NCI-H446 treated with DMSO at 0.1 percent for 48 hours (cell line): ENCODE measurements at places on chromosomes 16 and 17.
A peak's percentile ranks its signal among the peaks of the same experiment; 100 is the strongest.

DNA sequence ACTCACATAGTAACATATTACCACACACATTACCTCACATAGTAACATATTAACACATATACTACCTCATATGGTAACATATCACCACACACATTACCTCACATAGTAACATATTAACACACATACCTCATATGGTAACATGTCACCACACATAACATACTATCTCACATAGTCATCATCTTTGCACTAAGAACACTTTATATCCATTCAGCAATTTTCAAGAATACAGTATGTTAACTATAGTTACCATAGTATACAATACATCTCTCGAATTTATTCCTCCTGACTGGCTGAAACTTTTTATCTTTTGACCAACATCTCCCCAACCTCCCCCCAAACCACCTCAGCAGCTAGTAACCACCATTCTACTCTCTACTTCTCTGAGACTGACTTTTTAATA lies 7.6 kb downstream of the NUDT7 start:
- no peak for DNase-seq

GRCh38 chr16:53081686-53082407 lies 27.1 kb downstream of the CHD9 start:
- no peak for DNase-seq

- DNase-seq = no peak
Measured at GRCh38 chr16:12517310-12517694, 286.4 kb downstream of the CPPED1 start.

GRCh38 chr17:45896803-45897693 lies 2.7 kb downstream of the MAPT start:
- no peak for DNase-seq

DNA sequence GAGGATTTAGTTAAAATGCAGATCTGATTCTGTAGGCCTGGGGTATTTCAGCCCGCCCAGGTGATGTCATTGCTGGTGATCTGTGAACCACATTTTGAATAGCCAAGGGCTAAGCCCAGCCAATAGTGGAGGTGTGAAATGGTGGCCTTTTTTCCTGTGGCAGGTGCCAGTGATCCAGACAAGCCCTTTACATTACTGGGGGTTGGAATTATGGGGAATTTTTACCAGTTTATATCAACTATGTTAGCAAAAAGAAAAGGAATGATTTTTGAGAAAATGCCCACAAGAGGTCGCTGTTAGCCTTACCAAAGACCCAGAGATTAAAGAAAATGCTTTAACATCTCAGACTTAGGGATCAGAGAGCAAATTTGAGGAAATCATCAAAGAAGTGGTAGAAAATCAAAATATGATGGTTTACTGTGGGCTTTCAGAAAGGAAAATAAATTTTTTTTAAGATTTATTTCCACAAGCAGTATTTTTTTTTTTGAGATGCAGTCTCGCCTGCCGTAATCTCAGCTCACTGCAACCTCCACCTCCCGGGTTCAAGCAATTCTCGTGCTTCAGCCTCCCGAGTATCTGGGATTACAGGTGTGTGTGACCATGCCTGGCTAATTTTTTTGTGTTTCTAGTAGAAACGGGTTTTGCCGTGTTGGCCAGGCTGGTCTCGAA lies 3.9 kb downstream of the VPS35L start:
- DNase-seq = peak; percentile 21

- DNase-seq = no peak
Measured at GRCh38 chr16:78303946-78304345, 204.5 kb downstream of the WWOX start.

- DNase-seq = no peak
Measured at GRCh38 chr16:4785758-4786433, 2.2 kb downstream of the SEPTIN12 start.

GRCh38 chr17:49670002-49670401 lies 7.9 kb downstream of the SPOP start:
- DNase-seq = no peak

DNA sequence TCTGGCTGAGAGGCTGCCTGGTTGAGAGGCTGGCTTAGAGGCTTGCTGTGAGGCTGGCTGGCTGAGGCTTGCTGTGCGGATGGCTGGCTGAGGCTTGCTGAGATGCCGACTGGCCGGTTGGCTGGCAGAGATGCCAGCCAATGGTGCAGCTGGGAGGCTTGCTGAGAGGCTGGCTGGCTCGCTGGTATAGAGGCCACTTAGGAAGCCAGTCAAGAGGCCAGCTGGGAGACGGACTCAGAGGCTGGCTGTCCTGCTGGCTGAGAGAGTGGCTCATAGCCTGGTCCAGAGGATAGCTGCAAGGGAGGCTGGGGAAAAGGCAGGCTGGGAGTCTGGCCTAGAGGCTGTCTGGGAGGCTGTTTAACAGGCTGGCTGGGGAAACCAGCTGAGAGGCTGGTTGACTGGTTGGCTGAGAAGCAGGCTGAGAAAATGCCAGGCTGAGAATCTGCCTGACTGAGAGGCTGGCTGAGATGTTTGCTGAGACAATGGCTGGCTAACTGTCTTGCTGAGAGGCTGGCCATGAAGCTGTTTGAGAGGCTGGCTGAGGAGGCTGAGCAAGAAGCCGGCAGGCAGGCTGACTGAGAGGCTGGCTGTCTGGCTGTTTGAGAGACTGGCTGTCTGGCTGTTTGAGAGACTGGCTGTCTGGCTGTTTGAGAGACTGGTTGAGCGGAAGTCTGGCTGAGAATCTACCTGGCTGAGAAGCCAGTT lies 37.5 kb upstream of the ACSM2B start:
- DNase-seq = no peak

DNA sequence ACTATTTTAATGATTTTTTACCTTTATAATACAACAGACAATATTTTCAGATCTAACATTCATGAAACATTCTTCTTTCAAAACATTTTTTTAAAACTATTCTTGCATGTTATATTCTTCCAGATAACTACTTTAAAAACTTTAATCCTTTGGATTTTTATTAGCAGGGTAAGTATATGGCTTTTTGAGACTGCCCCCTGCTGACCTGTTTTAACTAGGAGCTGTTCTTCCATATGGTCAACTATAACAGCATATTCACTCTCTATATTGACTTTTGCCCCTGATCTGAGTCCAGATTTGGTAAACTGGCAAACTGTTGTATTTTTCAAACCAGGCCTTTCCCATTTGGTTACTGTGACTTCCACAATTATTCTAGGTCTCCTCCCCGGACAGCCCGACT lies 16.5 kb downstream of the ZNF18 start:
- DNase-seq = no peak

GRCh38 chr17:296379-296778 lies 56.2 kb downstream of the RPH3AL start:
- no peak for DNase-seq

GRCh38 chr16:46733319-46733830 lies 14.8 kb downstream of the MYLK3 start:
- DNase-seq = no peak

DNA sequence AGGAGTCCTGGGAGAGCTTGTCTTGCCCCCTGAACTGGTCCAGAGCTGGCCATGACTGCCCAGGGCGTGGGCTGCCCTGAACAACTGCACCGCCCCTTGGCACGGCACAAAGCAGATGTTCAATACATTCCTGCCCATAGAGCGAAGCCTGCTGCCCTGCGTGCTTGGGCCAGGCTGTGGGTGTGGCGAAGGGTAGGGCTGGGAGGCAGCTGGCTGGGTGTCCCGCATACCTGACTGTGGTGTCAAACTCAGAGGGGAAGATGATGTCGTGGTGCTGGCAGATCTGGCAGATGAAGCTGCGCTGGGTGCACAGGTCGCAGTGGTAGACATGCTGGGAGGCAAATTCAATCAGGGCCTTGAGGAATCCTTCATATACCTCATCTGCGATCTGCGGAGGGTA lies 124.2 kb upstream of the SMURF2 start:
- DNase-seq = no peak

GRCh38 chr17:75588596-75589011 lies 1.0 kb downstream of the MYO15B start:
- DNase-seq = no peak

GRCh38 chr17:1286379-1287106 lies 7.1 kb downstream of the TRARG1 start:
- no peak for DNase-seq

GRCh38 chr17:33055171-33055611 lies 63.5 kb downstream of the SPACA3 start:
- no peak for DNase-seq

DNA sequence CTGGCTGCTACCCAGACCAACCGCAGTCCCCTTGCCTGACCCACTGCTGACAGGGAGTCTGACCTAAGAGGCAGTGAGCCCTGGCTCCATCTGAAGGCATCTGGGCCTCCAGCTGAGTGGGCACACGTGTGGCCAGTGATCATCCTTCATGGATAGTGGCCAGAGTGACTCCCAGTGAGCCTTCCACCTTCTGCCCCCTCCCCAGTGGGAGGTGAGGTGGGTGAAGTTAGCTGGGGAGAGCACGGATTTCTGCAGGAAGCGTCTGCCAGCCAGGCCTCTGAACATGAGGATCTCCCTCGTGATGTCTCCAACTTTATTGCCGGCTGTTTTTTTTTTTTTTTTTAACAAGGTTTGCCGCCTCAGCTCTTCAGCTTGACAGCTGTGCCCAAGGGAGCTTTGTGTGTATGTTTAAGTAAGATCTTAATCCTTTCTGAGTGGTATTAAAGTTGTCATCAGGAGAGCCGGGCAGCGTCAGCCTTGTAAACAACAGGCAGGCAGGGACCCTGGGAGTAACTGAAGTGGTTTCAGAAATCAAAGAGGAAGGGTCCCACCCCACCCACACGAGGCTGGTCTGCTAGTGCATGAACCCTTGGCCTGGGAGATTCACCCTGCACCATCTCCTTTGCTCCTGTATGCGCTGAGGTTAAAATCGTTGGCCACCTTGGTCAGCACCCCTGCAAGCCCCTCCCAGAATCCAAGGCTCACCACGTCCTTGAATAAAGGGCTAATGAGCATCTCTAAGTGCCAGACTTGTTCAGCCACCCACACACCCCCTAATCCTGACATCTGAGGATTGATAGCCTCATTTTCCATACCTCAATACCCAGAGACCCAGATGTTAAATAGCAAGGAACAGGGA lies 33.3 kb downstream of the RHBDL3 start:
- DNase-seq = no peak

- DNase-seq = no peak
Measured at GRCh38 chr16:82088483-82088882, 53.4 kb downstream of the HSD17B2 start.

DNA sequence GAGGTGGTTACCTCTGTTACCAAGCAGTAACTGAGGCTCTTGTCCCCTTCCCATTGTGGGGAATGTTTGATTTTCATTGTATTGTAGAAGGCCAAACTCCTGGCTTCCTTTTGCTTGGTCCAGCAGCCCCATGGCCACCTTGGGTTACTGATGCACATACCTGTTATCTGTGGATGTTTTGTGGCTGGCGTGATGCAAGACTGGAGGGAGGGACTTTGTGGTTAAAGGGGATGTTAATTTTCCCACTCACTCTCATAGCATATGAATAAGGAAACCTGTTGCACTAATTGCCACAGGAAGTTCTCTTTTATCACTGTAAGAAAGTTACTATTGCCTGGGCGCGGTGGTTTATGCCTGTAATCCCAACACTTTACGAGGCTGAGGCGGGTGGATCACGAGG lies 168.6 kb upstream of the HS3ST4 start:
- no peak for DNase-seq

DNA sequence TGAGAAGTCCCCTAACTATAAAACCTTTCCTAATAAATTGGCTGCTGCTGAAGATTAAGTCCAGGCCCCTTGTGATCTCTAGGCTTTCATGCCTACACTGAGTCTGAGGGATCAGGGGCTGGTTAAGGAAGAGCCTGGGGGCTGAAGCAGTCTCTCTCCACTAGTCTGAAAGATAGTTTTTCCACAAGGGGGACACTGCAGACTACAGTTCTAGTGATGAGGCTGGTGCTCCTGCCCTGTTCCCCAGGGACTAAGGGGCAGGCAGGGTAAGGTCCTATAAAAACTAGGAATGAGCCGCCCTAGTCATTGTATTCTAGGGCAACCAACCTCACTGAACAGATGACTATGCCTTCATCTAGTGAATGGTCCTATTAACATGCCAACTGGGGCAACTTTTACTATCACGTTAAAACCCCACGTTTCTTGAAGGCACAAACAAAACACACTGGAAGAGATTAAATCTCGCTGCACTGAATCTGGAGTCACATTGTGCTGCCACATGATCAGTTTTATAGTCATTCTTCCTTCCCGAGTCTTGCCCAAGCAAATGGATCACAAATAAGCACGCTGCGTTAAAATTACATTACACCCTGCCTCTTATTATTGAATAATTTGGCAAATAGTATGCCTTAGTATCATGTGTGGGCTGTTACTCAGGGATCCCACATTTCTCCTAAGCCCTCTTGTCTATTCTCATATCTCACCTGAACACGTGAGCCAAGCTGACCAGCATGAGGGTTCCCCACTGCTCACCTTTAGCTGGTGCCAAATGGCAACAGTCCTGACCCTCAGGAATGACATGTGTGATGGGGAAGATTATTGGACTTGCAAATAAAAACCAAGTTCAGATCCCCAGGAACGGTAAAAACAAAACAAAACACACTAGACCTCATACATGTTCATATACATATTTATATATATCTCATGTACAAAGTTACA lies 95.4 kb upstream of the TOB1 start:
- no peak for DNase-seq

GRCh38 chr17:2875608-2876007 lies 79.4 kb downstream of the RAP1GAP2 start:
- DNase-seq = no peak

DNA sequence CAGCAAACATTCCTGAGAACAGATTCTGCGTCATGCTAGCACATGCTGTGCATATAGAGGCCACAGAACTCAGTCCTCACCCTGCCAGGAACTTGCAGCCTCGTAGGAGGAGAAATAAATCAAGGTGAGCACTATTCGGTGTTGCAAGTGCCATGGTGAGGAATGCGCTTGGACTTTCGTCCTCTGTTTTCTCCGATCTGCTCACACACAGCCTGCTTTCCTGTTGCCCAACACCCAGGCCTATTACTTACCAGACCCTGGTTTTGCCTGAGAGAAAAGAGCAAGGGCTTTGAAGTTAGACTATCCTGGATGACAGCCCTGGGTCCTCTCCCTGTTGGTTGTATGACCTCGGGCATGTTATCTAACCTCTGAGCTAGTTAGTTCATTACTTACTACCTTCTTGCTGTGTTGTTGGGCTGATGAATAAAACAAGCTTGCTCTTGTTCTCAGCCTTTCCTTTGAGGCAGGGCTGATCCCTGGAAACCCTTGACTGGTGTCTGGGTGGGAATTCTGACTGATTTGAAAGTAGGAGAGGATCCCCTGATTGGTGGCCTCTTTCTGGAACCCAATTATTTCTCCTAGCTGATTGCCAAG lies 2.9 kb downstream of the ACSF2 start:
- no peak for DNase-seq

GRCh38 chr16:11586378-11586855 lies 302 bp downstream of the LITAF start:
- no peak for DNase-seq

GRCh38 chr16:49800876-49801275 lies 55.0 kb downstream of the ZNF423 start:
- DNase-seq = no peak
